ENCODE measurements at places on chromosomes 13 and 19.

GRCh38 chr13:111337206-111337605 is 16.8 kb downstream of the TEX29 start:
- DNase-seq: no peak

DNA sequence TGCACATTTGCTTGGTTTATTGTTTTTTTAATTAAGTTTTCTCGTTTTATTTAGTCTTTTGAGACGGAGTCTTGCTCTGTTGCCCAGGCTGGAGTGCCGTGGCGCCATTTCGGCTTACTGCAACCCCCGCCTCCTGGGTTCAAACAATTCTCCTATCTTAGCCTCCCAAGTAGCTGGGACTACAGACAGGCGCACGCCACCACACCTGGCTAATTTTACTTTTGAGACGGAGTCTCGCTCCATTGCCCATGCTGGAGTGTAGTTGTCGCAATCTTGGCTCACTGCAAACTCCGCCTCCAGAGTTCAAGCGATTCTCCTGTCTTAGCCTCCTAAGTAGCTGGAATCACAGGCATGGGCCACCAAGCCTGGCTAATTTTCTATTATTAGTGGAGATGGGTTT is 1.3 kb downstream of the RPS9 start:
- no peak for DNase-seq

- no peak for DNase-seq
Measured at GRCh38 chr19:1383017-1383311, 743 bp upstream of the NDUFS7 start.

DNA sequence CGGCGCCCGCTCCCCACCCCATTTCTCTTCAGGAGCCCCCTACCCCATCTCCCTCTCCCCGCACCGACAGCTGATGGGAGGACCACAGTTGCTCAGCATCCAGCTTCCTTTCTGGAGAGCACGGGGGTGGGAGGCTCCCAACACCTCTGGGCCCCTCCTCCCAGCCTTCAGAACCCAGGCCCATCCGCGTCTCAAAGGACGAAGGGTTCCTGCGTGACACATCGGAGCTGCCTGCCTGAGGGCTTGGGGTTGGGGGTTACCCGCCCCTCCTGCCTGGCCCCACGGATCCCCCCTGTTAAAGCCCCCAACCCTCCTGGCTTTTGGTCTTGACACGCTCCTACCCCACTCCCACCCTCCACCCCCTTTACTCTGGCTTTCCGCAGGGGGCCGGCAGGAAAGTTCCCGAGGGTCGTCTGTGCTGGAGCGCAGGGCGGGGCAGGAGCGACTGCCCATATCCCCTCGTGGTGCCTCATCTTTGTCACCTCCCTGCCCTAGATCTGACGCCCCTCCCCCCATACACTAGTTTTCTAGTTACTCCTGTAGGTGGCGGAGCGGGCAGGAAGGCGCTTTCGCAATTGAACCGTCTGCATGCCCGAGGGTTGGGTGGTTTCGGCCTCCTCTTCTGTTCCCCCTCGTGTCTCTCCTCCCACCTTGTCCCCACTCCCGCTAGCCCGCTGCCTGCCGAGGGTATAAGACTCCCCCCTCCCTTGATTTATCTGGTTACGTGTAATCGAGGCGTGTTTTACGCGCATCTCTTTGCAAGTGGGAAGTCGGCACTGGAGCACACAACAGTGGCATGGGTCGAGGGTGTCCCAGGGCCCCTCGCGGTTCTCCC is 924 bp downstream of the TRAPPC5 start:
- peak; percentile 68 for DNase-seq

DNA sequence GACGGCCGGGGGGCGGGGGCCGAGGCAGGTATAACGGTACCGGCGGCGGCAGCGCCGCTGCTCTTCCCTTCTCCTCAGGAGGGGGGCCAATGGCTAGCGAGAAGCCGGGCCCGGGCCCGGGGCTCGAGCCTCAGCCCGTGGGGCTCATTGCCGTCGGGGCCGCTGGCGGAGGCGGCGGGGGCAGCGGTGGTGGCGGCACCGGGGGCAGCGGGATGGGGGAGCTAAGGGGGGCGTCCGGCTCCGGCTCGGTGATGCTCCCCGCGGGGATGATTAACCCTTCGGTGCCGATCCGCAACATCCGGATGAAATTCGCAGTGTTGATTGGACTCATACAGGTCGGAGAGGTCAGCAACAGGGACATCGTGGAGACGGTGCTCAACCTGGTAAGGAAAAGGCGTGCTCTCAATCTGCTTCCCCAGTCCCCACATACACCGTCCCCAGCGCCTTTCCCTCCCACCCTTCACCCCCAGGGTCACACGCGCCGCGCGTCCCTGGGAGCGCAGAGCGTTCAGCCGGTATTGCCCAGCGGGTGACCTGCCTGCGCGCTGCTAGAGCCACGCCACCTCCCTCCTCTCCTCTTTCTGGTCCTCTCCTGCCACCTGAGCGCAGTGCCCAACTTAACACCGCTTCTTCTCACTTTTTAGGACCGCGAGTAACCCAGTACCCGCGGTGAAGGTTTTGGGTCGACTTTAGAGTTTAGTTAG is 814 bp downstream of the NBEA start:
- no peak for DNase-seq
